ENCODE measurements at places on chromosomes 2 and 18. TPM values are rescaled to one million over a fixed set of nuclear protein-coding genes. Genes with fewer than 3 reads are reported as not detected.

The RAB27B gene
- total RNA-seq, result 1.7 TPM

The CYRIA gene
- 5.6 TPM for total RNA-seq

The CIDEA gene
- not detected for total RNA-seq

The GRHL1 gene
- 1.3 TPM for total RNA-seq

The ZSWIM2 gene
- not detected for total RNA-seq

The SLC14A1 gene
- total RNA-seq, result 5.6 TPM

The NGEF gene
- total RNA-seq, result 1.1 TPM

GRCh38 chr2:98632351-98632750 is 24.0 kb downstream of the UNC50 start:
- DNase-seq, result no peak

GRCh38 chr2:48844417-48845155 is 89.1 kb upstream of the LHCGR start:
- no peak for DNase-seq

GRCh38 chr2:233479616-233480489 is 86.7 kb downstream of the USP40 start:
- DNase-seq, result no peak

- no peak for DNase-seq
Observed at GRCh38 chr2:88538362-88538917, 85.9 kb upstream of the FOXI3 start.

GRCh38 chr2:232668805-232669444 is 28.2 kb upstream of the GIGYF2 start:
- peak; percentile 51 for DNase-seq

DNA sequence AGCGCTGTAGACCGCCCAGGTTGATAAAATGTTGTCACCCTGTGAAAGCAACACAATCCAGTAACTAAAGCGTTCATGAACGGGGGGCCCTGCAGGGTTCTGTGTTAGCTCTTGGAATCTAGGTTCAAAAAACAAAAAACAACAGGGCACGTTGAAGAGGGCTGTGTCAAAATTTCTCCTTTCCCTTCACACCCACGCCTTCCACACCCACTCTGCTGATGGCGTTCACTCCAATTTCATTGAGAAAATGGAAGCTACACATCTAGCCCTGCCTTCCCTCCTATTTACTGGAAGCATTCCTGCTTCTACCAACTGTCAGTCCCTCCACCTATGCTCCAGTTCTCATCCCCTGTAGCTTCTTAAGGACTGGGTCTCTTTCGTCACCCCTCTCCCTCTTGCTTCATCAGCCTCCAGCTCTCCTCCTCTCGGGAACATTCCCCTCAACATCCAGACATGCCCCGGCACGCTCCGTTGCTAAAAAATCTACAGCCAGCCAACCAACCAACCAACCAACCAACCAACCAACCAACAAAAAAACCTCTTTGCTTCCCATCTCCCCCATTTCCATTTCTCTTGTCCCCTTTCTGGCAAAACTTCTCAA is 98.4 kb upstream of the SP3 start:
- no peak for DNase-seq

- no peak for DNase-seq
Observed at GRCh38 chr2:231197706-231198290, 633 bp upstream of the ARMC9 start.

DNA sequence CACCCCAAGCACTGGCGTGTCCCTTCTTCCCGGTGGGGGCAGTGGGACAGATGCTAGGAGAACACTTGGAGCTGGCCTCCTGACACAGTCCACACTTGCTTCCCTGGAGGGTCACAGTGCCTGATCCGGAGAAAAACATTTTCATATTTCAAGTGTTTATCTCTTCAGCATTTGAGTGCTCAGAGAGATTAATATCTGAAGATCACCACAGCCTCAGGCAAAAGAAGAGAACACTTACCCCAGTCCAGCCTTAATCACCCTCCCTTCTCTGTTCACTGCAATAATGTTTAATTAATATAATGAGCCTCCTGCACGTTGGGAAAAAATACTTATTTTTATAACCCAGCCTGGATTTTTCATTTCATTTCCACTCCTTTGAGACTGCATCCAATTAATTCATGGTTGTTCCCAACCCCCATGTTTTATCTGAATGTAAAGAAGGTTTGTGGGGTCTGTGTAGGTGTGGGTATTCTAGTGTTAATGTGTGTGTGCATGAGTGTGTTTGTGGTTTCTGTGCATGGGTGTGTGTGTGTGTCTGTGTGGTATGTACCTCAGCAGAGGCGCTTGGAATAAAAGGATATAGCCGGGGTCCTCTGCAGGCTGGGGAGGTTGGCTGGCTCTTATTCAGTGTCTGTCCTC is 72.1 kb downstream of the NRP2 start:
- DNase-seq, result no peak

- DNase-seq, result no peak
Observed at GRCh38 chr18:58354791-58355190, 274.1 kb downstream of the ALPK2 start.

DNA sequence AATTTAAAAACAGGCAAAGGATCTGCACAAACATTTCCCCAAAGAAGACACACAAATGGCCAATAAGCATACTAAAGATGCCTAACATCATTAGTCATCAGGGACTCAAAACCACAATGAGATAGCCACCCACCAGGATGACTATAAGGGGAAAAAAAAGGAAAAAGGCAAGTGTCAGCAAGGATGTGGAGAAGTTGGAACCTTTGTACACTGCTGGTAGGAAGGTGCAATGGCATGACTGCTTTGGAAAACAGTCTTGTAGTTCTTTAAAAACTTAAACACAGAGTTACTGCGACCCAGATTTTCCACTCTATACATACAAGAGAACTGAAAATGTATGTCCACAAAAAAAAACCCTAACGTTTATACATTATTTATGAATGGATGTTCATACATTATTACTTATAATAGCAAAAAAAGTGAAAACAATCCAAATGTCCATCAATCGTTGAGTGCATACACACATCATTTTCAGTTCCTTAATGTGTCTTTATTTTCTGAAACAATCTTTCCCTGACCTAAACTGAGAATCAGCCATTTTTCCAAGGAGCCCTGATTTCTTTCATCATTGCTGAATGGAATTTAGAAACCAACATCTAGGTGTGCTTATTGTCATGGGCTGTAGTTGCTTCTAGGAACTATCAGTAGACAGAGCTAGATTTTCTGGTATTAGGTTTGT is 64.7 kb upstream of the TLK1 start:
- peak; percentile 92 for DNase-seq

DNA sequence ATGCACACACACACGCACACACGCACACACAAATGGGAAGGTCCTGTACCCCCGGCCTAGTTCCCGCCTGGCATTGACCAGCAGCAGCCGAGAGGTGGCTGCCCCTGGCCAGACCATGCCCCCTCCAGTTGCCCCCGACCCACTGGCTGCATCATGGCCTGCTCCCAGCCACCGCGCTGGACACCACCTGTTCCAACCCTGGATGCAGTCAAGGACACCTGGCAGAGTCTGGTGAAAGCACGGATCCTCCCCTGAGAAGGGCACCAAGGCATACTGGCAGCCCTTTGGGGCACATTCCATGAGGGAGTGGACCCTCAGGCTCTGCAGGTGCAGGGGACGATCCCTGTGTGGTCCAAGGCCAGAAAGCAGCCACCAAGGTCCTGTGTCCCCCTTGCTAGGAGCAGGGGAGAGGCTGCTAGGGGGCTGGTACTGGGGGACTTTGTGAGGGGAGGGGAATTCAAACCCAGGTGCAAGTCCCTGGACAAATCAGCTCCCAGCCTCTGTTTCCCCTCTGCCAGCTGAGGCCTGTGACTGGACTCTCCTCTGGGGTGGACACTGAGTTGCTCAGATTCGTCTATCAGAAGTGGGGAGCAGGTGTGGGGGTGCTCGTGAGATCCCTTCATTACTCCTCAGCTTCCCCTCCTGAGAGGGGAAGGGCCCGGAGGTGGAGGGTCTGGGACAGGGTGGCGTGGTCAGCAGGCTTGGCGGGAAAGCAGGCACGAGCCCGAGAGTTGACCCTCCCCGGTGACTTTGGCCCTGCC is 3.5 kb downstream of the ESPNL start:
- DNase-seq, result no peak

DNA sequence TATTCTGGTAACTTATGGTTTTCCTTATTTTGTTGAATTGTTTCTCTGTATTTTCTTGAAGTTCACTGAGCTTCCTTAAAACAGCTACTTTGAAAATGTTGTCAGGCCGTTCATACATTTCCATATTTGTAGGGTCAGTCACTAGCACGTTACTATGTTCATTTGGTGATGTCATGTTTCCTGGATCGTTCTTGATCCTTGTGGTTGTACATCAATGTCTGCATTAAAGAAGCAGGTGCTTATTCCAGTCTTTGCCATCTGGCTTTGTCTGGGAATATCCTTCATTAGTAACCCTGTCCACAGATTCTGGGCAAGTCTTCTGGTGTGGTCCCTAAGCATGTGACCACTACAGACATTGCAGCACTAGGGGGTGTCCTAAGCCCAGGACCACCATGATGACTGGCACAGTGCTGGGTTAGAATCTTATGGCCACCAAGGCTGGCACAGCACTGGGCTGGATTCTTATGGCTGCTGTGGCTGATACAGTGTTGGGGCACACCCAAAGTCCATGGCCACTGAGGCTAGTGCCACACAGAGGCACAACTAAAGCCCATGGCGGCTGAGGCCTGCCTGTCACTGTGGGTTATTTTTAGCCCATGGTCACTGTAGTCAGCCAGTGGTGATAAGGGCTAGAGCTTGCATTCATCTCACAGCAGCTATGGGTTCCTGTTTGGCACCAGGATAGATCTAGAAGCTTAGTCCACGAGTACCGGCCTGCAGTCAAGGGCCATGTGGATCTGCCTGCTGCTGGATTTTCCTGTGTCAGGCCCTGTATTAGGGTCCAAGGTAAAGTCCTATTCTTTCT is 13.2 kb downstream of the VWA3B start:
- no peak for DNase-seq

DNA sequence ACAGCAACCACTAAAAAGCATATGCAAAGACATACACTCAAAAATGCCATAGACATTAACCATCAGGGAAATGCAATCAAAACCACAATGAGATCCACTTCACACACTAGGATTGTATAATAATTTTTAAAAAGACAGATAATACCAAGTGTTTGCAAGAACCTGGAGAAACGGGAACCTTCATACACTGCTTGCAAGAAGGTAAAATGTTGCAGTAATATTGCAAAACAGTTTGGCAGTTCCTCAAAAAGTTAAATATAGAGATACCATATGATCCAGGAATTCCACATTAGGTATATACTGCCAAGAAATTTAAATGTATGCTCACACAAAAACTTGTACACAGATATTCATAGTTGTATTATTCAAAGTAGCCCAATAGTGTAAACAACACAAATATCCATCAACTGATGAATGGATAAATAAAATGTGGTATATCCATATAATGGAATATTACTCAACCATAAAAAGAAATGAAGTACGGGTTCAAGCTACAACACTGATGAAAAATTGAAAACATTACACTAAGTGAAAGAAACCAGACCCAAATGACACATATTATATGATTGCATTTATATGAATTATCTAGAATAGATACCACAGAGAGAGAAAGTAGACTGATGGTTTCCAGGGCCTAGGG is 14.7 kb upstream of the CHMP3 start:
- no peak for DNase-seq

DNA sequence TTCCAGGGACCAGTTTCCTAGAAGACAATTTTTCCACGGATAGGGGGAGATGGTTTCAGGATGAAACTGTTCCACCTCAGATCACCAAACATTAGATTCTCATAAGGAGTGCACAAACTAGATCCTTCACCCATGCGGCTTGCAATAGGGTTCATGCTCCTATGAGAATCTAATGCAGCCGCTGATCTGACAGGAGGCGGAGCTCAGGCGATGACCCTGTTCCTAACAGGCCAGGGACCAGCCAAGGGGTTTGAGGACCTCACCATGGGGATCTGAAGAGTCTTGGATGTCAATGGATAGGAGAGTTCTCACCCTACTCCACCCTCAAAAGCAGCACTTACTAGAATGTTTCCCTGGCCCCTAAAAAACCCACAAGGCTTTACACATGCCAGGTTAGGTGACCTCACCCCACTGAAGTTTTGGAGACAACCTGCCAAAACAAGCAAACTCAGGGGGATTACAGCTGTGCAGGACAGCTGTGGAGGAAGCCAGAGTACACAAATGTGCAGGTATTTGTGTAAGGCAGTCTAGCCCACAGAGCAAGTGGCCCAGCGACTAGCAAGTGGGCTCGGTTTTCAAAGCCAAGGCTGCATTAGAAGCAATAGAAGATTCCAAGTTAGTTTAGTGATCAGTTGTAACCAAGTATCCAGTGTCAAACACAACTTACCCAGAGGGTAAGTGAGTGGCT is 3.9 kb downstream of the EVA1A start:
- DNase-seq, result no peak

DNA sequence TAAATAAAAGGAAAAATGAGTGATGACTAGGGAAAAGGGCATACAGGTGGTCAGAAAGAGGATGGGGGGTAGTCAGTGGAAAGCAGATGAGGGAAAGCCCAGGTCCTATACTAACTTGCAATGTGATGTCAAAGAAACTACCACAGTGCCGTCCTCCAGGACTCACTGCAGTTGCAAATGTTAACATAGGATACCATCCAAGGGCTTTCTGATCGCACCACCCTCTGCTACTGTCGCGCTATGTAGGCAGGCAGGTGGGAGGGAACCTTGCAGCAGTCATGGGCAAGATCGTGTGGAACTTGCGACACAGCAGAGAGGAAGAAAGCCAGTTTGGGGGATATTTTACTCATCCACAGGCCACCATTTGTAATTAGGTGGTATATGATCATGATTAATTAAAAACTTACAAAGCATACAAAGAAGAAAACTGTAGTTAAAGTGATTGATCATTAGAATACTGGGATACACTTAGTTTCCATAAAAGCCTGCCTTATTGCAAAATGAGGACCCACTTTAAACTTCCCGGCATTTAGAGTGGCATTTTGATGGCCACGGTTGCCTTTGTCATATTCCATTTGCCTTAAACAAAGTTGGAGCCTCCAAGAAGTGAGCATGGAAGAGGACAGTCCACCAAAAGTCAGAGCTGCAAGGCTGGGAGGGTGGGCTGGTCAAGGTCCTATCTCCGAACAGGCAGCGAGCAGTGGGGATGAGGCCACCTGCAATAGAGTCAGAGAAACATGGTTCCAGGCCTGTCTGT is 8.5 kb upstream of the ROCK2 start:
- no peak for DNase-seq

DNA sequence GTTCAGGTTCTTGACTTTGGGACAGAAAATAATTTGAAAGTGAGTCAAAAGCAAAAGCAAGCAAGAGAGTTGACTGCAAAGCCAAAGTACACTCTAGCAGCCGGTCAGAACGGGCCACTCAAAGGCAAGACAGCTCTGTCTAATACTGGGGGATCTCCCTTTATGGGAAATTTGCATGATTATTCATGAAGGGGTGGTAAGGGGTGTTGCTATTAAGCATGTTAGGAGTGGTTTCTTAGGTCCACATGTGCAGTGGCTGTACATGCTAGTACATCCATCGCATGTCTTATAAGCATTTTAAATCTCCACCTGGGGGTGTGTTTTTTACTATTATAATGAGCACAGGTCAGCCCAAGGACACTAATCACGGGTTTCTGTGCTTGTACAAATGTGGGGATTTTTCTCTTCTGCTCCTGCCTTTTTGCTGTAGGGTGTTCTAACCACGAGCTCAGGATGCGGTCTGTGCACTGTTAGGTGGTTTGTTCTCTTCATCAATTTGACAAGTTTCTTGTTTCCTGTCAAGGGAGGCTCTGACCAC is 60.2 kb upstream of the SPP2 start:
- DNase-seq, result no peak

Measured in fibroblast of the aortic adventitia (primary cell).